ENCODE measurements at places on chromosomes 2 and 18.
A peak's percentile ranks its signal among the peaks of the same experiment; 100 is the strongest.

DNA sequence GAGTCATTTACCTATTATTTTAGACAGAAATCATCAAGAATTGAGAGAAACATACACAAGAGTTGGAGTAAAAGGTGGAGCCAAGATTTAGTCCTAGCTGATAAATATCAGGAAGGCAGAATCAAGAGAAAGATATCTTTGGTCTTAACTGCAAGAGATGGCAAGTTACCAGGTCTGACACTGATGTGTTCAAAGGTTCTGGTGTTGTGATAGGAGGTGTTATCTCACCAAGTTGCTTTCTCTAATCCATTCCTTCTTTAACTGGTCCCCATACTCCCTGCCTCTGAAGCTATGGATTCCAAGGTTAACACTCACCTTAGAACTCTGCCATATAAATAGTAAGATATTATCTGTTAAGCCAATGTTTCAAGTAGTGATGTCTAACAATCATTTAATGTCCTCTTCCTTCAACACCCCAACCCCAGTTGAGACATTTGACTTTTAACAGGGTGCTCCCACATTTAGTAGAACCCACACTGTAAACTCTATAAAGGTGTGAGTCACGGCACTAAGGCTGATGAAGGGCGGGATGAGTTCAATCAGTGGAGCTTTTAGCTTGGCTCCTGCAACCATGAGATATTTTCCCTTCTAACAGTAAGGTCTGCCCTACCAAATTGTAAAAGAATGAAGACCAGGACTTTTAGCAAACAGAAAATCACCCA is 333.7 kb downstream of the RND3 start:
- DNase-seq: no peak

DNA sequence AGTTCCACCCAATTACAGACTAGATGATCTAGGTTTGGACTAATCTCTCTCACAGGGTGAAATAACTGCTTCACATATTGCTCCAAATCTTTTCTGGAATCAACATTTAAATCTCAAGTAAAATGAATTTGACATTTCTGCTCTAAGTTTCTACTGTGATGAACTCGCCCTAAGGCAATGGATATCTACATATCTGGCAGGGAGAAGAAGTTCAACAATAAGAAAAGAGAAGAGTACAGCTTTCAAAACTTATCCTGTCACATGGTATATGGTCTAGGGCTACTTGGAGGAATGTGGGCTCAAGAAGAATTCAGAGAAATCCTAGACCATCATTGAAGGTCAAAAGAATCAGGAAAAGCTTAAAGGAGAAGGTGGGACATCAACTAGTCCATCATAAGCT is 440.2 kb downstream of the MBD2 start:
- DNase-seq: no peak

DNA sequence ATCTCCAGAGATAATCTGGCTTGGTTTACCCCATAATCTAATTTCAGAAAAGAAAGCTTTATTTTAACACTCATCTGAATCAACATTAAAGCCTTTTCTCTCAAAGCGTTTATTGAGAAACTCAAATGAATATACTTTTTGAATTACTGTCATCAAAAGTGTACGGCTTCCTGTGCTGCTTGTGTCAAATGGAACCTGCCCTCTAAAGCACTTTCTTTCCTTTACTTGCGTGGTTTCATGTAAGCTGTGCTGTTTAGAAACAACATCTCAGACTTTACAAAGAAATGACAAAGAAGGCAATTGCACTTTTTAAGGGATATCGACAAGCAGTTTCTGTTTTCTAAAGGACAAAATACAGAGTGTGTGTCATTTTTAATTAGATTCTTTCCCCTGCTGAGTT is 35.1 kb downstream of the CYBRD1 start:
- DNase-seq: no peak

- DNase-seq: no peak
Measured at GRCh38 chr2:38666556-38666910, 619 bp downstream of the GALM start.

DNA sequence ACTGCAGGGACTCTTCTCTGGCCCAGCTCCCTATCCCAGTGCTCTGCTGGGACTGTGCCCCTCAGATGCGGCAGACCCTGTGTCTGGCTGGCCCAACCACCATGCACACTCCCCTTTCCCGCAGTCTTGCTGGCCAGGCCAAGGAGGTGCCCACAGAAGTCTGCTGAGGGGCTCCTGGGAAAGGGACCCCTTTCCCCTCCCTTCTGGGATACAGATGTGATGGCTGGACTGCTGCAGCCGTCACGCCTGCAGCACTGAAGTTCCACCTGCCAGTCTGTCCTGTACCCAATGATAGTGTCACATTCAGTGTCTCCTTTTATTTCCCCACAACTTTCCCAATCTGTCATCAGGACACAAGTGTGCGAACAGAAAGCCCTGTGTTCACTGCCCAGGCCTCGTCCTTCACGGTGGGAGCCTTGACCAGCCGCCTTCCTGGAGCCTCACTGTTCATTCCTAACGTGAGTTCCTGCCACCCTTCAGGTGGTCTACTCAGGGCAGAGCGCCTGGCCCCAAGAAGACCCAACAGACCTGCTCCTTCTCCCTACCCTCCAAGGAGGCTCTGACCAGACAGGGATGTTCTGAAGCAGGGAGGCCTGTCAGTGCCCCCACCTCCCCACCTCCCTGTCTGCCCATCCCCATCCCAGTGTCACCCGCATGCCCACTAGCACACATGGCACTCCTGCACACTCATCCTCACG is 47.1 kb downstream of the ANKMY1 start:
- DNase-seq: no peak

DNA sequence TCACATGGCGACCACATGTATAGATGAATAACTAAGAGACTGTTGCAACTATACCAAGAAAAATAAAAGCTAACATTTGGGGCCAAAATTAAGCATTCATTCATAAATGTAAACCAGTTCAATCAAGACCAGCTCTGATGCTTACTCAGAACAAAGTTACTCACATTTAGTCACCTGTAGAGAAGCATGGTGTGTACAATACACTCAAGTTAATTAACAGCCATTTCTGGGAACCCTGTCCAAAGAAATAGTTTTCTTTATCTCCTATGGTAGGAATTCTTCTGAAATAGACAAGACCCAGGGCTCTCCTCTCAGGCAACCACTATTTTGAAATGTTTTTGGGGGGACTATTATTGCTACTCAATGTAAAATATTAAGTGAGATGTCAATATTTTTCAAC is 1.6 kb downstream of the SCN3A start:
- DNase-seq: no peak

DNA sequence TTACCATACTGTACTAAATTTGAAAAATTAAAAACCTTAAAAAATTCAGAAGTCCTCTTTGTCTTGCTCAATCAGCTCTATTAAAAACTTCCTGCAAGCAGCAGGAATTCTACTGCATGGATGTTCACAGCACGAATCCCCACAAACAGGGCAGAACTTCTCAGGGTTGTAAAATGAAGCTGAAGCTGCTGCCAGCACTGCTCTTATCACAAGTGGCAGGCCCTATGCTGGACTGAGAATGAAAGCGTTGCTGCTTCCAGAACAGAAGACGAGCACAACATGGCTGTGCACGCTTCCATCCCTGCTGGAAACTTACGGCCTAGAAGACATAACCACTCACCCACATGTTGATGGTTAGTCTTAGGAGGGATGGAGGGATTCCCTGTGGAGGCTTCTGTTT is 134.0 kb downstream of the RAB3GAP1 start:
- no peak for DNase-seq

- DNase-seq: no peak
Measured at GRCh38 chr2:84876369-84876768, 4.5 kb downstream of the TRABD2A start.

- no peak for DNase-seq
Measured at GRCh38 chr18:41768467-41768866, 186.6 kb upstream of the PIK3C3 start.

GRCh38 chr2:127411653-127412369 is 6.4 kb upstream of the PROC start:
- DNase-seq: no peak

GRCh38 chr2:211328126-211328525 is 771.7 kb downstream of the CPS1 start:
- DNase-seq: no peak

GRCh38 chr2:49807689-49808088 is 653.4 kb upstream of the FSHR start:
- DNase-seq: no peak

- DNase-seq: no peak
Measured at GRCh38 chr18:7683753-7684152, 116.6 kb downstream of the PTPRM start.

- DNase-seq: no peak
Measured at GRCh38 chr2:7976206-7976605, 705.6 kb upstream of the ID2 start.

GRCh38 chr2:224086226-224086914 is 47.3 kb upstream of the SERPINE2 start:
- peak; percentile 85 for DNase-seq

GRCh38 chr2:69608109-69608508 is 35.4 kb downstream of the AAK1 start:
- DNase-seq: no peak

DNA sequence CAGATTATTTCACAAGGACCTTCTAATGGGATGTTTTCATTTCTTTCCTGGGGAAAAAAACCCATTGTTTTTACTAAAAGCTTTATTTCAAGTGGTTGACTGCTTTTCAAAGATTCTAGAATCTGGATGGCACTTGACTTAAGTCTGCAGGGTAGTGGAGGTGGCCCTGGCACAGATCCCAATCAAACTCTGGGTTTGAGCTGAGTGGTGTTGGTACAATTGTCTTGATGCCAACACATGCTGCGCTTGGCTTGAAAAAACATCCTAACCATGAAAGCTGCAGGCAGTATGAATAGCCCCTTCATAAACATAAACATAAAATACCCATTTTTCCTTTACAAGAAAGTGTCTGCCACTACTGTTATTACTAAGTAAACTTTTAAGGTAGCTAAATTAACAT is 3.6 kb downstream of the PAPOLG start:
- no peak for DNase-seq

- DNase-seq: no peak
Measured at GRCh38 chr2:42783511-42783910, 8.9 kb downstream of the HAAO start.

GRCh38 chr2:147467441-147467840 is 377.4 kb upstream of the ACVR2A start:
- DNase-seq: no peak

DNA sequence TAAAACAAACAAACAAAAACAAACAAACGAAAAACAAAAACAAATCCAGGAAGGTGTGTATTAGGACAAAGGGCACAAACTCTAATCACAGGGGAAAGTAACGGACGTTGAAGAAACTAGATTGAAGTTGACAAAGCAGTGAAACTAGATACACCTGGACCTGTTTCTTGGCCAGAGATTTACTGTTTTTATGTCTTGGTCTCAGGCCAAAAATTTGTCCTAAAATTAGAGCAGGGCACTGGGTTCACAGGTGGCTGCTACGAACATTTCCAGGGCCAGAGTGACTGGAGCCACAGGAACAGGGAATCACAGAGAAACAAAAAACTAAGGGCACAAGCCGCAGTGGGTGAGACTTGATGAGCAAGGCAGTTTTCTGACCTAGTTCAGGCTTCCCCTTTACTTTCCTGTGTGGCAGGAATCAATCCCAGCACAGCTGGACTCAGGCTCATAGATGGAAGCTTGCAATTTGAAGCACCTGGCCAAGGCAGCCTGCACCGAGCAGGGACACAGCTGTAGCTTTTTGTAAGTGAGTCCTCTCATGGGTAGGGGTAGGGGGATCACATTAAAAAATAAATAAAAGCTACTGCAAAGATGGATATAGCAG is 329.4 kb downstream of the DLGAP1 start:
- no peak for DNase-seq

- no peak for DNase-seq
Measured at GRCh38 chr2:212893216-212893615, 258.2 kb downstream of the IKZF2 start.

DNA sequence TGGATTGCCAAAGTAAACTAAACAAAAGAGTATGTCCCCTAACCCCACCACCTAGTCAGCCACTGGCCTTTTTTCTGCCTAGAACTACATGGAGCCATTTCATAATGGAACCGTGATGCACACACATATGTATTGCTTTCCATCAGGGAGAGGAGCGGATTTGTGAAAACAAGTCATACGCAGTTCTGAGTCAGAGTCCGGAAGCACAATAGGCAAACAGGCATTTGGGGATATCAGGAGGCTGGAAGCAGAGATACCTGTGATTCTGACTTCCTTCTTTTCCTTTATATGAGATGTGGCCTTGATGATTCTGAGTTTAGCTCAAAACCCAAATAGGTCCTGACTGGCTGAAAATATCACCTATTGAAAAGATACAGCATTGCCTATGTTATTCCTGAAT is 93.5 kb downstream of the TMEM163 start:
- DNase-seq: no peak

- DNase-seq: no peak
Measured at GRCh38 chr2:69918401-69918800, 3.5 kb downstream of the MXD1 start.

DNA sequence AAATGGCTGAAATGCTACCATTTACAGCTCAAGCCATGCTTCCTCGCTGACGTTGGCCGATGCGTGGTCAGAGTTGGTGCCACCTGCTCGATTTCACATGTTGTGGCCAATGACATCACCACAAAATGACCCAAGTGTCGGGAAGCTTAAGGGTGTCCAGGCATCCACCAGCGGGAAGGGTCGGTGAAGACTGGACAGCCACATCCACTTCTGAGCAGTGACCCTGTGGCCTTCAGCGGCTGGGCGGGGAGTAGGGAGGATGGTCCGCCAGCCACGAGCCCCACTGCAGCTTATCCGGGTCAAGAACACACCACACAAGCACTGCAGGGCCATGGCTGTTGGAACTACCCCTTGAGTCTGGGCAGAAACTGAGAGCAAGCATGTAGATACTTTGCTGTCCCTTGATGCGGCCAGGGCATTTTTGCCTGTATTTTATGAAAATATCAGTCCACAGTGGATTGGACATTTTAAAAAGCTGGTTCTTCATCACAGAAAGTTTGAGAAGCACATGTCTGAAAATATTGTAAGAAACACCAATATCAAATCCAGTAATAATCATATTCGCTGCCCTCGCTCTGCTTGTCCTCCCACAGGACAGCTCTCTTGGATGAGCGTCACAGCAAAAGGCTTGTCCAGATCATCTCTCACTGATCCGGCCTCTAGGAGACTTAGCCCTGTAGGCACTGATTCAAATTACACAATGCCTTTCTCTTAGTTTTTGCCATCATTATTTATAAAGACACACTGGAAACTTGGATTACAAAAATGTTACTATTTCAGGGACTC is 174.0 kb downstream of the TWIST2 start:
- DNase-seq: no peak
